Smooth muscle cell of the pulmonary artery (primary cell): ENCODE measurements at places on chromosomes 2 and 18. TPM values are rescaled to one million over a fixed set of nuclear protein-coding genes. Genes with fewer than 3 reads are reported as not detected.

The RPRM gene
- not detected in 2 replicates for total RNA-seq

The TUBB8B gene
- not detected in 2 replicates for total RNA-seq

The RNF25 gene
- 21.2 and 21.8 TPM in 2 replicates for total RNA-seq

The ARHGAP15 gene
- 0.13 TPM in 1 of 2 replicates, not detected in the other for total RNA-seq

The CD8B2 gene
- total RNA-seq, result not detected in 2 replicates

The CGREF1 gene
- total RNA-seq, result 30.5 and 40.8 TPM in 2 replicates

The PHOSPHO2 gene
- 1.6 and 1.8 TPM in 2 replicates for total RNA-seq

The ALPI gene
- total RNA-seq, result not detected in 2 replicates

The C2orf15 gene
- total RNA-seq, result 0.13 TPM in 1 of 2 replicates, not detected in the other

The RFX8 gene
- total RNA-seq, result 2.5 and 6.4 TPM in 2 replicates

The LYG2 gene
- total RNA-seq, result not detected in 2 replicates

The ANKRD30B gene
- total RNA-seq, result 0.73 and 1.4 TPM in 2 replicates

The EVX2 gene
- not detected in 2 replicates for total RNA-seq

The SLC8A1 gene
- 60.0 and 116 TPM in 2 replicates for total RNA-seq

The METTL4 gene
- 5.7 and 8.5 TPM in 2 replicates for total RNA-seq

The CPO gene
- total RNA-seq, result not detected in 2 replicates

The IRS1 gene
- total RNA-seq, result 20.7 and 24.5 TPM in 2 replicates

The DPP4 gene
- 39.1 and 50.5 TPM in 2 replicates for total RNA-seq

The CDCA7 gene
- total RNA-seq, result 0.83 and 2.3 TPM in 2 replicates

The TMEM163 gene
- total RNA-seq, result 0.13 and 0.76 TPM in 2 replicates

The MIB1 gene
- total RNA-seq, result 60.9 and 63.2 TPM in 2 replicates

The CNDP1 gene
- total RNA-seq, result not detected in 2 replicates

The KIF5C gene
- 0.10 and 0.13 TPM in 2 replicates for total RNA-seq

The AGXT gene
- total RNA-seq, result not detected in 2 replicates

The WDFY1 gene
- total RNA-seq, result 149 and 193 TPM in 2 replicates

The NEU4 gene
- 0.07 and 0.13 TPM in 2 replicates for total RNA-seq

The RUFY4 gene
- not detected in 2 replicates for total RNA-seq

The TMEM198 gene
- total RNA-seq, result 1.3 and 1.4 TPM in 2 replicates

The TGOLN2 gene
- 201 and 256 TPM in 2 replicates for total RNA-seq

The PLEKHH2 gene
- 1.7 and 8.9 TPM in 2 replicates for total RNA-seq

The GLI2 gene
- 8.9 and 10.0 TPM in 2 replicates for total RNA-seq

The SCN3A gene
- 0.40 and 0.85 TPM in 2 replicates for total RNA-seq

The SLC9A4 gene
- total RNA-seq, result 0.03 TPM in 1 of 2 replicates, not detected in the other

The SCN7A gene
- total RNA-seq, result under 0.01 TPM in 1 of 2 replicates, not detected in the other

The TMEM87B gene
- total RNA-seq, result 29.4 and 49.3 TPM in 2 replicates

The ABCG8 gene
- total RNA-seq, result not detected in 2 replicates

The PPP1R7 gene
- 29.0 and 37.9 TPM in 2 replicates for total RNA-seq

The GALNT13 gene
- 0.20 and 1.5 TPM in 2 replicates for total RNA-seq

The UGT1A3 gene
- total RNA-seq, result not detected in 2 replicates

The PLCD4 gene
- total RNA-seq, result 2.0 and 2.5 TPM in 2 replicates

The ABCB11 gene
- under 0.01 and 0.13 TPM in 2 replicates for total RNA-seq

The DTNA gene
- total RNA-seq, result 7.8 and 43.9 TPM in 2 replicates

The PJVK gene
- total RNA-seq, result 1.2 and 2.5 TPM in 2 replicates

The SP5 gene
- not detected in 2 replicates for total RNA-seq

The RESP18 gene
- total RNA-seq, result not detected in 2 replicates

The FOXD4L1 gene
- 0.13 and 0.17 TPM in 2 replicates for total RNA-seq

The GPR45 gene
- not detected in 2 replicates for total RNA-seq

The SLC40A1 gene
- 27.0 and 53.8 TPM in 2 replicates for total RNA-seq

The MORN2 gene
- total RNA-seq, result 8.0 and 13.4 TPM in 2 replicates

The SERPINB10 gene
- not detected in 2 replicates for total RNA-seq

The HOXD3 gene
- total RNA-seq, result 0.26 and 3.2 TPM in 2 replicates
